Effector CD8-positive, alpha-beta T cell (primary cell): ENCODE measurements at places on chromosomes 3 and 15.

- DNase-seq = no peak
Observed at GRCh38 chr3:171094411-171094810, 67.9 kb upstream of the SLC2A2 start.

- no peak for DNase-seq
Observed at GRCh38 chr3:52688266-52688665, 2.4 kb downstream of the GNL3 start.

DNA sequence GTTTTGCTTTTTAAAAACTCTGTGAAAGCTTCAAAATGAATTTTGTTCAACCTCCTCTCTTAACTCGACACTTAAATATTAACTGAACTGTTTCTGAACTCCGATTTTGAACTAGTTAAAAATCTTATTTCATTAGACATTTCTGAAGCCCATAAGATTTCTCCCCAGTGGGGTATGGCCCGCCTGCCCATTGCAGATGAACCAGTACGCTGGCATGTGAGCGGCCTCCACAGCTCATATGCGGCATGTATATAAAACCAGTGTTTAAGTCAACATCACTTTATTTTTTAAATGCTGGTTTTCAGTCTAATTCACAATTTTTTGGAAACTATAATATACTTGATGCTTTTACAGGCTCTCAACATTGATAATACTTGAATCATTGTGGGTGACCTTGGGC is 50.2 kb downstream of the CPN2 start:
- DNase-seq = no peak

DNA sequence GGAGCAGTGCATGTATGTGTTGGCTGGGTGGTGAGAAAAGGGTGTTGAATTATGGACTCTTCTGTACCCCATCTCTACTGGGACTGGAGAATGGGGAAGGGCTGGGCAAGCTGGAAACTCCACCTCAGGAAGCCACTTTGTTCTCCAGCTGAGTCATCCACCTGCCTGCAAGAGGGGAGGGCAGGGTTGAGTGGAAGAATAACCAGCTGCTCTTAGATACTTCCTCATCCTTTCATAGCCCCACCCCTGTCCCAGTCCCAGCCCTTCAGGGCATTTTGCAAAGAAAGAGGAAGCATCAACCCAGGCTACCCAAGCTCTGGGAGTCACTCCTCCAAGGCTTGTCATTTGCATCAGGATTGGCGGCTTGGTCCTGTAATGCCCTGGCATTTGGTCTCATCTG is 33.1 kb downstream of the RAB11A start:
- DNase-seq = no peak

DNA sequence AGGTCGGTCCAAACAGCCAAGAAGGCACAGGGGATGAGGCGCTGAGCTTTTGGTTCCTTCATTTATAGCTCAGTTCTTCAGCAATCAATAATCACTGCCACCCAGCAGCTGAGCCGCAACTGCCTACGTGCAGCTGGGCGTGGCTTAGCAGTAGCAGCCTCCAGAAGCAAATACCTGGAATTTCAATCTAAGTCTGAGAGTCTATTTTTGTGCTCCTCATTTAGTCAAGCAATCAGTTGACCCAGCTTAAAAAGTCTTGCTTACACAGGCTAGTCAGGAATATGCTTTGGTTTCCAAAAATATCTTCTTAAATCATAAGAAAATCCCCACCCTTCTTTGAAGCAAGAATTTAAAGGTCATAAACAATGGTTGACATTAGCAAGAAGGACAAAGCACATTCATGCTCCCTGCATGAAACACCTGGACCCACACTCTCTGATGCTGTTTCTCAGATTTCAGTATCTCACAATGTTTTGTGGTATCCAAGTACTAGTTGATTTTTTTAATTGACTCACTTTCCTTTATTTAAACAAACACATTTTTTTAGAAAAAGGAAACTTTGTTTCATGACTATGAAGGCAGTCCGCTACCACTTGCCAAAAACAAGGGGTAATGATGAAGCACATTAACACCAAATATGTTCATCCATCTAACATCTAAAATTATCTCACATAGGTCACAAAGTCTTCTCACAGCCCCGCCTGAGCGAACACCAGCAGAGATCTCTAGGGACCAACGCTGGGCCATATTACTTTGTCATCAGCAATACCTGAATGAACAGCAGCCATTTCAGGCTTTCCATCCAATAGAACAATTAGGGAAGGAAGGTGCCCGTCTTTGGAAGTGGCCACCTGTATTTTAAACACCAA is 106.1 kb downstream of the OXNAD1 start:
- DNase-seq = no peak

DNA sequence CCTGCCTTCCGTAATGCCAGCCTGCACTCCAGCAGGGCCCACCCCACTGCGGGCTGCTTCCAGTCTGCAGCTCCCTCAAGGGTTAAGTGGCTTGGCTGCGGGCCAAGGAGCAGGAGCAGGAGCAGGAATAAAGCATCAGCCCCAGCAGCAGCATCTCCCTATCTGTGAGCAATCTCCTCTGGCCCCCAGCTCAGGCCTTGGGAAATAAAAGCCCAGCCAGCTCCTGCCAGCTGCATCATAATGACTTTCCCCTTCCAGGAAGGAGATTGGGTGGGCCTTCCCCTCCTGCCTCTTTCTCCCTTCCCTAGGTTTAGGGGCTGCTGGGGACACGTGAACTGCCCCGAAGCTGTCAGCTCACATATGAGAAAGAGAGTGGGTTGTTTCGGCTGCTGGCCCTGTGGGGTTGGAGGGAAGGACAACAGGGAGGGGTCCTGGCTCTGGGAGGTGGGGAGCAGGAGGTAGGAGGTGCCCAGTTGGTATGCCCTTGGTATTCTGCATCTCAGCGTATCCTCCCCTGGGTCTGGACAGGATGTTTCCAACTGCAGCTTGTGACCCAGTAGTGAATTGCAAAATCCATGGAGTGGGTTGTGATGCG is 34.6 kb upstream of the FGD5 start:
- no peak for DNase-seq

DNA sequence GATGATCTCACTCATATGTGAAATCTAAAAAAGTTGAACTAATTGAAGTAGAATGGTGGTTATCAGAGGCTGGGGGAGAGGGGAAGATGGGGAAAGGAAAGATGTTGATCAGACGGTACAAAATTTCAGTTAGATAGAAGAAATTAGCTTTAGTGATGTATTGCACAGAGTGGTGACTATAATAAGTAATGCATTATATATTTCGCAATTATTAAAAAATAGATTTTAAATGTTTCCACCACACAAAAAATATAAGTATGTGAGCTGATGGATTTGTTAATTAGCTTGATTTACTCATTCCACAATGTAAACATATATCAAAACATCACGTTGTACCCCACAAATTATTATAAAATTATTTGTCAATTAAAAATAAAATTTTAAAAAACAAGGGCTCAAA is 8.1 kb downstream of the SUMF1 start:
- no peak for DNase-seq

DNA sequence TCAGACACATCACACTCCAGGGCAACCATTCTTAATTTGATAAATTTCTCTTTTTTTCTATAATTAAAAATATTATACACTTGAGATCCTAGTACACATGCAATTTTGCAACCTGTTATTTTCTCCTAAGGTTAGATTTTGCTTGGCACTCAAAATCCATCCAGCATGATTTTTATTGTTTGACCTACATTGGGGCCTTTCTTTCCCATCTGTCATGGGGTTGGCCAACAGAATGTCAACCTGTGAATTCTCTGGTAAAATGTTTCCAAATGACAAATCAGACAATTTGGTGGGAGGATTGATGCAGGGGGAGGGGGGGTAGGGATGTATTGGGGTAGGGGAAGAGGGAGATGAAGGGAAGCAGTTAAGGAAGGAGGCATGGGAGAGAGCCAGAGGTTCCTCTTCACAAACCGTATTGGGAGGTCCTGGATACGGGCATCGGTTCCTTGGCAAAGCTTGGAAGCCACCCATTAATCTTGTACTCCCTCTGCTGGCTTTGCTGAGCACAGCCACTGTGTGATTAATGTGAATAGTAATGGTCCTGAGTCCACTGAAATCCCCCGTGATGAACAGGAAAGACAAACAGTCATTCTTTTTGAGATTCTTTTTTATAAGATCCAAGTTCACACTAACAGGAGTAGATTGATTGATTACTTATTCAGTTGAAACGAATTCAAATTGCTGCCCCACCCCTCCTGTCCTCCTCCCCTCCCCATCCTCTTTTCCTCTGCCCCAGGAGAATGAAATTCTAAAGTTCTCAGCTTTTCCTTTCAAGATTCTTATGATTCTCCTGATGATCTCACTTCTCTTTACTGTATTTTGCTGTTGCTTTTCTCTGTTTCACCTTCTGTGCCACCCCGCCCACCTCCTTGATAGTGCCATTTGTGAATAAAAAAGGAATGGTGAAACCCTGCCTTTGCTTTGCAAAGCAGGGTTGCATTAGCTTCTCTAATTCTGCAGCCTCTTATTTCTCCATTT is 82.2 kb upstream of the SLC25A26 start:
- DNase-seq = no peak

GRCh38 chr3:114104414-114104813 is 47.9 kb downstream of the QTRT2 start:
- no peak for DNase-seq

GRCh38 chr3:141302364-141303141 is 65.8 kb upstream of the ZBTB38 start:
- DNase-seq = no peak

GRCh38 chr3:88640581-88640980 is 466.8 kb upstream of the EPHA3 start:
- no peak for DNase-seq
